Activated effector memory CD4-positive, alpha-beta T cell treated with Interleukin-2 at 50 U/mL for 16 hours (primary cell): ENCODE measurements at places on chromosomes 4 and X.

DNA sequence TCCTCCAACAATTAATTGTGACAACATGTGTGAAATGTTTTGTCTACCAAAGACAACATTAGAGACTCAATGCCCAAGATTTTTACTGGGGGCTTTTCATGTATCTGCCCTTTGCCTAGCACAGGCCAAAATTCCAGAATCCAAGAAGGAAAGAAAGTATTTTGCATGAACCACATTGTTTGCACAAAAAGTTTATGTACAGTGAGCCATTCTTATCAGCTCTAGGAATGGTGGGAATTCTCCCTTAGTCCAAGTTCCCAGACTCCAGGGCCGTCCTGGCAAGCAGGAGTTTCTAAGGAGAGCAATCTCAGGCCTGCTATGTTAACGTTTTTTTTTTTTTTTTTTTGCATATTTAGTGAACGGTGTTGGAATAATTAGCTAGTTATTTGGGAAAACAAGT is 21.6 kb downstream of the GPRASP1 start:
- DNase-seq = no peak

DNA sequence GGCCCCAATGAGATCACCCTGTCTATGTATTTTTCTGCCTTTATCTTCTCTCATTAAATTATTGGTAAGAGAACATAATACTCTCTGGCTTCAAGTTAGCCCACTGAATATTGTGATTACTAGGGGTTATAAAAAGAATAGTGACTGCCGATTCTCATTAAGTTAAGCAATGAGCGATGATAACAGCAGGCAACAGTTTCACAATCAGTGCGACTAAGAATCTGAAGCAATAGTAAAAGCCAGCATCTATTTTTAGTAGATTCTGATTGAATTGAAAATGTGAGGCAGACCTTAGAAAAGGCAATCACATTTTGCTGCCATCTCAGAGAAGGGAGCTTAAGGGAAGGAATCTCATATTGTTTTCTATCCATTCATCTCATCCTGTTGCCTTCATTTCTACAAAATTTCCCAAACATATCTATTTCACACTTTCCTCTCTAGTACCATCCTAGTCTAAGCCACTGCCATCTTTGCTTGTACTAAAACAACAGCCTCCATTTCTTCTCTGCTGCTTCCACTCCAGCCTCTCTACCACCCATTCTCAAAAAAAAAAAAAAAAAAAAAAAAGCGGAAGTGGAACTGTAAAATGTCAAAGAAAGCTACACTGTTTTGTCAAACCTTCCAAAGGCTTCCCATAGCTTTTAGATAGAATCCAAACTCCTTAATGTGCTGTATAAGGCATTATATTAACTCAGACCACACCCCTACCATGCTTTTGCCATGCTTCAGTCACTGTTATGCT is 17.4 kb downstream of the GABRA4 start:
- DNase-seq = no peak

DNA sequence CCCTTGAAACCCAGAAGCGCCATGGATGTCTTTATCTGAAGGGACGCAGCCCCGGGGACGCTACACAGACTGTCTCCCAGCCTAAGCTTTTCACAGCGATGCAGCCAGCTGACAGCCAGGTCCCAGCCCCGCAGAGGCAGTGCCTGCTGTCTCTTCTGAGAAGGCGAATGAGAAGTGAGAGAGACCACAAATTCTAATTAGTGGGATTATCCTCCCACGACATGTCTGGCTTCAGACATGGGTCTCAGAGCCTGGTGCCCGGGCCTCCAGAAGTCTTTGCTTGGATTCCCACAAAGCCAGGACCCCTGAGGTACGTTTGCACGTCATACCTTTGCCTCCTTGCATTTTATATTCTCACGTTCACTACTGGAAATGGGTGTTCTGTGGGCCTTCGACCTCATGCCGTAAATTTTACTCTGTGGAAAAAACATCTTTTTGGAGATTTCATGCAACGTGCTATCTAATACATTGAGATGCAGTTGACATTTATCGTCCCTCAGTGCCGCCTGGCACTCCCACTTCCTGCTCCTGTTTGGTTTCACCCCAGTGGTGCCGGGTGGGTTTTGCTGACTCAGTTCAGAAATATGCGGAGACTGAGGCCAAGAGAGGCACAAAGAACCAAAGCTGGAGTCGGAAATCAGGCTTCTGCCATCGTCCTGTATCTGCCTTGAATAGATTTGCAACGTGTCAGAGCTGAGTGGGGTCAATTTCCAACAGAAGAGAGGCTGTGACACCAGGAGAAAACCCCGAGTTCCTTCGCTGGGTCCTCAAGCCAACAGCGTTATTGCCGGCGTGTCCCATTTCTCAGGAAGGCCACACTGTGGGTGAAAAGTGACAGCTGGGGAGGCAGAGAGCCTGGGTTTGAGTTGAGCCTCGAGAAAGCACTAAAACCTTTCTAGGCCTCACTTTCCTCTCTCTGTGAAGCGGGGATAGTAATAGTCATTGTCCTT is 114.4 kb downstream of the STK32B start:
- DNase-seq = no peak

- DNase-seq = no peak
Measured at GRCh38 chrX:100591256-100592051, 6.7 kb downstream of the TNMD start.

DNA sequence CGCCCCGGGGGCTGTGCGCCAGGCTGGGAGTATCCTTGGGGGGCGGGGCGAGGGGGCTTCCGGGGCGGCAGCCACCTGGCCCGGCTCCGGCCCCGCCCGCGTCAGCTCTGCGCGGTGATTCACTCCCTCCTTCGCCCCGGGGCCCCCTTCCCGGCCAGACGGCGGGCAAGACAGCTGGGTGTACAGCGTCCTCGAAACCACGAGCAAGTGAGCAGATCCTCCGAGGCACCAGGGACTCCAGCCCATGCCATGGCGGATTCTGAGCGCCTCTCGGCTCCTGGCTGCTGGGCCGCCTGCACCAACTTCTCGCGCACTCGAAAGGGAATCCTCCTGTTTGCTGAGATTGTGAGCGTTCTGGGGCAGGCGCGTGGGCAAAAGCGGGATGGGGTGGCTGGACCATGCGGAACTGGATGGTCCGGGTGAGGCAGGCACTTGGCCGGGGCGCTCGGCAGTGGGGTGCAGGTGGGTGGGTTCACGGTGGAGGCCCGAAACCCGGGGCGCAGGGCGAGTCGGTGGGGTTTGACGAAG is at the start of gene PLP2:
TSS of gene PLP2 (plus strand) at position 147 of the 528 bp plus-strand sequence. CDS start at position 250, 103 bp downstream.
- peak; percentile 61 for DNase-seq
